Non-pigmented ciliary epithelial cell (primary cell): ENCODE measurements at places on chromosomes 1 and 21.

DNA sequence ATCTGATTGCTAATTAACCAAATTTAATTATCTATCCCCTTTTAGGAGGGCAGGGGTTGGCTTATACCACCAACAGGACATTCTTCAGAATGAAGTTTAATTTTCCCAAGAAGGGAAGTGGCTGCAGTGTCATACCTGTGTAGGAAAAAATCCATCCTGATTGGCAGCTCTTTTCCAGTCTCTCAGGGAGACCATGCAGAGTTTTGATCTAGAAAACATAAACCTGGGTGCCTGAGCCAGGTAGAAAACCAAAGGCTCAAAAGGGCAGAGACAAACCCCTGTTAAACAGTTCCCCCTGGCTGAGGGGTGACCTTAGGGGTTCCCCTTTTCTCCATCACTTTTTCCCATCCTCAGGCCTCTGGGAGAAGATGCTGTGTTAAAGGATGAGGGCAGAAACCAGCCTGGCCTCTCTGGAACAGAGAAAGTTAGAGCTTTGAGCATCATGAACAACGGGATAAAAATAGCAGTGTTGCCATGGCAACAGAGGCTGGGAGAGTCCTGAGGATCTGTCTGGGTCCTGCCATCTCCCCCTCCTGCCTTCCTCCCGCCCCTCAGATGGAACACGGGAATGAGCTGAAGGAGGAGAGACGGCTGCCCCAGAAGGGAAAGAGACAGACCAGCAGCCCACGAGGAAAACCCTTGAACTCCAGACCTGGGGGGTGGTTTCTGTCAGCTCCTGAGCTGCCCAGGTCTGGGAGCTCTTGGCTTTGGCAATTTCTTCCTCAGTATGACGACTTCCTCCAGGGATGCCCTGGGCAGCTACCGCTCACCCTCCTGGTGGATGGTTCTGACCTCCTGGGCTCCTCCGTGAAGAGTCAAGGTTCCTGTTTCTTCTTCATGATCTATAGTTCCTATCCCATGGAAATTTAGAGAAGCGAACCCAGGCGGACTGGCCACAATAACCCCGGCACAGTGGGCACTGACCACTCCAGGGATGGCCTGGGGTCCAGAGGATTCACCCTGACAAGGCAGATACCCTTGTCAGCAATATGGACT, 14.0 kb upstream of the LEMD1 start:
- DNase-seq, result no peak

DNA sequence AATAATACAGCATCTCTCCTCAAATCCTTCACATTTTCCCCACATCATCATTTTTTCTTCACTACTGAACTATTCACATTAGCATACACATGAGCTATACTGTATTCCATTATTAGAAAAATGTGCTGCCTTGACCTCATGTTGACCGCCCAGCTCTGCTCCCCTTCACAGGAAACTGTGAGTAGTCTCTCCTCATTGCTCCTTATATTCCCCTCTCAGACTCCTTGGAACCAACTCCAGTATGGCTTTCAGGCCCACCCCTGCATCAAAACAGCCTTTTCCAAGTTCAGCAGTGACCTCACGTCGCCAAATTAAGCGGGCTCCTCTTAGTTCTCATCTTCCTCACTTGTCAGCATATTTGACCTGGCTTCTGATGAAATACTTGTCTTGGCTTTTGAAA, 59.2 kb upstream of the SPAG17 start:
- DNase-seq, result no peak

- no peak for DNase-seq
These were observed 11.7 kb downstream of the SLC19A1 start for GRCh38 chr21:45530423-45531113.

GRCh38 chr1:20726932-20727745, 5.4 kb downstream of the SH2D5 start:
- no peak for DNase-seq

GRCh38 chr1:54653036-54653435, 11.4 kb downstream of the MROH7 start:
- DNase-seq, result peak; percentile 2
